ENCODE measurements at places on chromosomes 2 and 18.

DNA sequence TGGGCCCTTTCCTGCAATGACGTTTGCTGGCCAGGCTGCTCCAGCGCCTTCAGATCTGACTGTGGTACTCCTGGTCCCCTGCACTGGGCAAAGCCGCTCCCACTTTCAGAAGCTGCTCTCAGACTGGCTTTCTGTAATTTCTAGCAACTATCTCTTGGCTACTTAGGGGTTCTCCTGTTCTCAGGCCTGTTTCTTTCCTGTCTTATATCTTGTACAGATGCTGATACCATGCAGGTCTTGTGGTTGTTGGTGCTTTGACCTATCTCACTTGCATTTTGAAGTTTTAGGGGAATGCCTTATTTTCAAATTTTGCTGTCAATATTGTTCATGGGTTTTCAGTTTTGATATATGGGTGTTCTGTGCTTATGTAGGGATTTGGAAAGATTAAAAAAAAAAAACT is 145.8 kb downstream of the CLIP4 start:
- no peak overlapping the region for H3K27ac ChIP-seq
- H3K36me3 ChIP-seq, result no peaks in the 10 kb centered on the region
- H3K4me1 ChIP-seq, result peaks cover 3% of the 10 kb centered on the region
- no peak overlapping the region for H3K4me3 ChIP-seq
- peaks cover 72% of the 10 kb centered on the region for H3K27me3 ChIP-seq
- DNase-seq, result no peak

GRCh38 chr18:35495536-35496314 is 2.0 kb downstream of the INO80C start:
- peaks cover 8% of the 10 kb centered on the region for H3K36me3 ChIP-seq
- no peaks in the 10 kb centered on the region for H3K27me3 ChIP-seq
- no peak overlapping the region for H3K4me3 ChIP-seq
- DNase-seq, result no peak
- H3K27ac ChIP-seq, result no peak overlapping the region

- H3K27ac ChIP-seq, result no peak overlapping the region
- H3K4me1 ChIP-seq, result peaks cover 8% of the 10 kb centered on the region
- H3K27me3 ChIP-seq, result no peaks in the 10 kb centered on the region
- DNase-seq, result no peak
- no peak overlapping the region for H3K4me3 ChIP-seq
These were observed 145.6 kb downstream of the FAM161A start for GRCh38 chr2:61707984-61708852.

DNA sequence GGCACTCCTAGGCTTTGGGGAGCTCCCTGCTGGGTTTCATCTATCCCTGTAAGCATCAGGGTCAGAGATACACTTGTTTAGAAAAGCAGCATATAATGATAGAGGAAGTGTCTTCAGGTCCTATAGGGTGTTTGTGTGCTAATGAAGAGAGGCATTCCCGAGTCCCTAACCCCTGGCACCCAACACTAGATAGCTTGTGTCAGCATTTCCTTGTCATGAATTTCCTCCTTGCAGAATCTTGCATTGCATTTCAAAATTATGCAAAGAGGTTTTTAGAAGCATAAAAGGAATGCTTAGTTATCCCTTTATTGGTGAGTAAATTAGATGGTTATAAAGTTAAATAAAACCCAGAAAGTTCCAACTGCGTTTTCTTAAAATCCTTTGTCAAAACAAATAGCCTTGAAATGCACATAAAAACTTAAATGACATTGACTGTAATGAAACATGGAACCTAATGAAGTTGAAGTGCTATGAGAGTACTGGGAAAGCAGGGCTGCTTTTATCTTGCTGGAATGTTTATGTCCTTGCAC is 63.7 kb upstream of the LHCGR start:
- no peaks in the 10 kb centered on the region for H3K4me1 ChIP-seq
- DNase-seq, result no peak
- peaks cover 5% of the 10 kb centered on the region for H3K27me3 ChIP-seq
- no peak overlapping the region for H3K4me3 ChIP-seq
- H3K36me3 ChIP-seq, result no peaks in the 10 kb centered on the region

- H3K4me3 ChIP-seq, result no peak overlapping the region
- no peaks in the 10 kb centered on the region for H3K36me3 ChIP-seq
- H3K27ac ChIP-seq, result no peak overlapping the region
- peaks cover 36% of the 10 kb centered on the region for H3K27me3 ChIP-seq
- DNase-seq, result peak; percentile 5
- H3K4me1 ChIP-seq, result no peaks in the 10 kb centered on the region
These were observed 34.1 kb upstream of the GNAL start for GRCh38 chr18:11654736-11655605.

GRCh38 chr2:144240656-144241339 is 279.1 kb downstream of the ZEB2 start:
- H3K27me3 ChIP-seq, result no peaks in the 10 kb centered on the region
- H3K36me3 ChIP-seq, result no peaks in the 10 kb centered on the region
- DNase-seq, result no peak
- H3K27ac ChIP-seq, result peak overlapping the region; percentile 47

DNA sequence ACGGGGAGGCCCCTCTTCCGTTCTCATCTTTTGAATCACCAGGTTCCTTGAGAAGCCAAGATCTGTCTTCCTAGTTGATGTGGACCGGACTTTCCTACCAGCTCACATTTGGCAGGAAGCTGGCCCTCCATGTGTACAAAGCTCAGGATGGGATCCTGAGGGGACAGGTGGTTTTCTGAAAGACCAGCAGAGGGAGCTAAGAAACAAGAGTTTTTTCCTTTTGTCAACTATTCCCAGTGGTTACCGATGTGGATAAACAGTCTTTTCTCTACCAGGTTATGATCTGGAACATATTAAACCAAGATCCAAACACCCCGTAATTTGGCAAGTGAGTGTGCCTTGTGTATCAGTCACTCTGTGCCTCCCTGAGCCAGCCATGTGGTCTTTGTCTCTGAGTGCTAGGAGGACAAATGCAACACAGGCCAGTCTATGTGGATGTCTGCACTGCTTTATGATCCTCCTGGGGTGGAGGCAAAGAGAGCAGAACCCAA is 25.1 kb upstream of the ARHGAP25 start:
- H3K4me1 ChIP-seq, result peaks cover 4% of the 10 kb centered on the region
- no peak for DNase-seq
- no peak overlapping the region for H3K27ac ChIP-seq
- H3K27me3 ChIP-seq, result no peaks in the 10 kb centered on the region
- H3K4me3 ChIP-seq, result no peak overlapping the region

GRCh38 chr2:43430489-43430888 is 165.3 kb downstream of the THADA start:
- no peak overlapping the region for H3K27ac ChIP-seq
- H3K4me1 ChIP-seq, result peaks cover 14% of the 10 kb centered on the region
- H3K4me3 ChIP-seq, result no peak overlapping the region
- no peak for DNase-seq
- H3K36me3 ChIP-seq, result peaks cover 12% of the 10 kb centered on the region

DNA sequence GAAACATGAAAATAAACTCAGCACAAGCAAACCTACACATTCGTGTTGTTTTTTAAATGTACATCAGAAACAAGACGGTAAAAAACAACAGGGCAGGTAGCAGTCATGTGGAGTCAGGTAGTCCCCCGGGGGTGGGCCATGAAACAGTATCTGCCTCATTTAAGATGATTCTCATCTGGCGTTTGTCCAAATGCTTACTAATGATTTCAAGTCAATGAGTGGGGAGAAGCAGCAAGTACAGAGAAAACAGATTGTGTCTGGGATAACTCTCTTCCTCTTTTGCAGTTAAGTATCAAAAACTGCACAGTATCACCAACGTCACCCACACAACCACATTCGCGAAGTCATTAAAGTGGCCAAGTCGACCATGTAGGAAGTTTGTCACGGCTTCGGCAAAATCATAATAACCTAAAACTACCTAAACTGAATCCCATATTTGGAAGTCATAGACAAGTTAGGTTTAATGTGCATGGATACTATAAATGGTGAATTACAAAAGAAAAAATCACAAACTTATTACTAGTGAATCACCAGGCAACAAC is 1.3 kb downstream of the LAPTM4A start:
- peak; percentile 27 for DNase-seq
- no peak overlapping the region for H3K27ac ChIP-seq
- peaks cover 29% of the 10 kb centered on the region for H3K4me1 ChIP-seq
- H3K36me3 ChIP-seq, result peaks cover 4% of the 10 kb centered on the region
- no peak overlapping the region for H3K4me3 ChIP-seq

- no peak for DNase-seq
- H3K36me3 ChIP-seq, result no peaks in the 10 kb centered on the region
- peaks cover 7% of the 10 kb centered on the region for H3K4me1 ChIP-seq
- no peak overlapping the region for H3K27ac ChIP-seq
These were observed 38.4 kb downstream of the CAPN13 start for GRCh38 chr2:30768708-30769480.

GRCh38 chr2:52968043-52968442 is 799.6 kb upstream of the CHAC2 start:
- H3K4me1 ChIP-seq, result no peaks in the 10 kb centered on the region
- no peaks in the 10 kb centered on the region for H3K36me3 ChIP-seq
- no peak overlapping the region for H3K4me3 ChIP-seq
- no peak for DNase-seq
- H3K27me3 ChIP-seq, result no peaks in the 10 kb centered on the region
- no peak overlapping the region for H3K27ac ChIP-seq

DNA sequence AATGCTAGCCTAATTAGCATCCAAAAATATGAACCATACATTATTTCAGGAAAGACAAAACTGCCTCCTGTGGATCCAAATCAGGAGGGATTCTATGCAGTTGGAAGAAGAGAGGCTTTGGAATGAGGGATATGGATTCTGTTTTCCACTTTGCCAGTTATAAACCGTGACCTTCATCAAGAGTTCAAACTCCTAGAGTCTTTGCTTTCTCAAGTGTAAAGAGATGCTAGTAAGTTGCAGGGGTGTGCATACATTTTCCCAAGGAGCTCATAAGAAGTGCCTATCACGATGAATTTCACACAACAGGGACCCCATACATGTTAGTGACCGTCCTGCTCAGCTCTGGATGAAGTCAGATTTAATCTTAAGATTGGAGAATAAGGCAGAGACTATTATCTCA is 542.5 kb downstream of the SOX11 start:
- no peaks in the 10 kb centered on the region for H3K4me1 ChIP-seq
- H3K27ac ChIP-seq, result no peak overlapping the region
- H3K4me3 ChIP-seq, result no peak overlapping the region
- H3K36me3 ChIP-seq, result no peaks in the 10 kb centered on the region
- H3K27me3 ChIP-seq, result no peaks in the 10 kb centered on the region

GRCh38 chr2:228118940-228119339 is 62.5 kb downstream of the SPHKAP start:
- no peaks in the 10 kb centered on the region for H3K4me1 ChIP-seq
- H3K27ac ChIP-seq, result no peak overlapping the region

- H3K4me1 ChIP-seq, result peaks cover 25% of the 10 kb centered on the region
- H3K4me3 ChIP-seq, result no peak overlapping the region
These were observed 15.1 kb downstream of the ITM2C start for GRCh38 chr2:230879891-230880290.

DNA sequence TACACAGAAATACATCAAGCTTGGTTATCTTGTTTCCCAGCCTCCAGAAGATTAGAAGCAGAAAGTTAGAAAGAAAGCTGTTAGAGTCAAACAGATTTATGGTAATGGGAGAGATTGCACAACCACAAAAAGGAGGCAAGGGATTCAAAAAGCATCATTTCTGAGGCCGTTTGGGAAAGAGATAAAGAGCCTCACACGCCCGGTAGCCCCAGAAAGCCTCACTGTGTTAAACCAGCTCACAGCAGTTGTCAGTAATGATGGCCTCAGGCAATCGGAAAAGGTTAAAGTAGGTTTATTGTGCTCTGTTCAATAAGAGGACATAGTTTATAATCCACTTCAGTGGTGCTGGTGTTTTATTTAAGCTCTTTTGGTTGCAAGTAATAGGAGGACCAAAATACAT is 111.3 kb downstream of the DCC start:
- DNase-seq, result no peak
- H3K4me1 ChIP-seq, result no peaks in the 10 kb centered on the region
- H3K27me3 ChIP-seq, result no peaks in the 10 kb centered on the region
- H3K36me3 ChIP-seq, result no peaks in the 10 kb centered on the region
- H3K27ac ChIP-seq, result no peak overlapping the region
- H3K4me3 ChIP-seq, result no peak overlapping the region

- no peaks in the 10 kb centered on the region for H3K36me3 ChIP-seq
- no peak overlapping the region for H3K4me3 ChIP-seq
- peaks cover 24% of the 10 kb centered on the region for H3K27me3 ChIP-seq
- no peak overlapping the region for H3K27ac ChIP-seq
- DNase-seq, result no peak
- no peaks in the 10 kb centered on the region for H3K4me1 ChIP-seq
These were observed 21.6 kb upstream of the CREG2 start for GRCh38 chr2:101408925-101409324.

DNA sequence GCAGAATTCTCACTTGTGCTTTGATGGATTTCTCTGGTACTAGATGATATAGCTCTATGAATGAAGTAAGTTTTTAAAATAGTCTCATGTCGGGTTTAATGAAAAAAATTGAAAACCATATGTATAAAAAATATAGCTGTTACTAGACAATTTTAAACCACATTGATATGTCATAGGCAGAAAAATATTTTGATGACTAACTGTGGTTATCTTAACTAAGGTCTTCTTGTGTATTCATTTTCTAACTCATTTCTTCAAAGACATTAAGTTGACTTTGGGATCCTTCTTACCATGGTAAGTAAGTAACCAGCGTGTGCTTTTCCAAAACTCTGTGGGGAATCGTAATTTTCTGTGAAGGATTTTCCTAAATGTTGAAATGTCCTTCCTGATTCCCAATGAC is 160.9 kb upstream of the COL3A1 start:
- no peak overlapping the region for H3K27ac ChIP-seq
- no peak overlapping the region for H3K4me3 ChIP-seq
- no peaks in the 10 kb centered on the region for H3K27me3 ChIP-seq
- H3K4me1 ChIP-seq, result no peaks in the 10 kb centered on the region
- no peaks in the 10 kb centered on the region for H3K36me3 ChIP-seq

GRCh38 chr18:59272221-59272888 is 899 bp downstream of the RAX start:
- no peak for DNase-seq
- peaks cover 91% of the 10 kb centered on the region for H3K27me3 ChIP-seq
- H3K4me3 ChIP-seq, result peak overlapping the region; percentile 29
- H3K4me1 ChIP-seq, result peaks cover 16% of the 10 kb centered on the region
- no peaks in the 10 kb centered on the region for H3K36me3 ChIP-seq
- no peak overlapping the region for H3K27ac ChIP-seq

DNA sequence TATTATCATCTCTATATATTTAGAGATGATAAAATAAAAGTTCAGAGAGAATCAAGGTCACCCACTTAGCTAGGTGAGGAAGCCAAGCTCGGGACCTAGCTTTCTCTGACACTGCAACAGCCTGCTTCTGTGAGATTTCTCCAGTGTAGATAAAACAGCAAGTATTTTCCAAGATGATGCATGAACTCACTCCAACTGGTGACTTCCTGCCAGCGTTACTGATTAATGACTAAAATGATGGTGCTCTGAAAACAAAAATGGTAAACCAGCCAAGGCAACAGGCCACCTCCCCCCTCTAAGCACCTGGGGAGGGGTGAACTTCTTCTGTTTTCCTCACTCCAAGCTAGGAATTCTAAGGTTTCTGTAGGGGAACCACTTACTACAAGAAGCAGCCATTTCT is 510.2 kb upstream of the ID2 start:
- H3K27me3 ChIP-seq, result no peaks in the 10 kb centered on the region
- no peak for DNase-seq
- no peak overlapping the region for H3K4me3 ChIP-seq
- H3K4me1 ChIP-seq, result peaks cover 13% of the 10 kb centered on the region
- no peak overlapping the region for H3K27ac ChIP-seq

GRCh38 chr2:204321910-204322751 is 223.1 kb upstream of the PARD3B start:
- peaks cover 42% of the 10 kb centered on the region for H3K27me3 ChIP-seq
- no peak overlapping the region for H3K27ac ChIP-seq
- no peaks in the 10 kb centered on the region for H3K36me3 ChIP-seq
- DNase-seq, result no peak

Measured in effector memory CD8-positive, alpha-beta T cell (primary cell).